ENCODE measurements at places on chromosomes 11 and 22.
A peak's percentile ranks its signal among the peaks of the same experiment; 100 is the strongest.

- DNase-seq = no peak
Measured at GRCh38 chr22:42309865-42310264, 39.4 kb upstream of the TCF20 start.

DNA sequence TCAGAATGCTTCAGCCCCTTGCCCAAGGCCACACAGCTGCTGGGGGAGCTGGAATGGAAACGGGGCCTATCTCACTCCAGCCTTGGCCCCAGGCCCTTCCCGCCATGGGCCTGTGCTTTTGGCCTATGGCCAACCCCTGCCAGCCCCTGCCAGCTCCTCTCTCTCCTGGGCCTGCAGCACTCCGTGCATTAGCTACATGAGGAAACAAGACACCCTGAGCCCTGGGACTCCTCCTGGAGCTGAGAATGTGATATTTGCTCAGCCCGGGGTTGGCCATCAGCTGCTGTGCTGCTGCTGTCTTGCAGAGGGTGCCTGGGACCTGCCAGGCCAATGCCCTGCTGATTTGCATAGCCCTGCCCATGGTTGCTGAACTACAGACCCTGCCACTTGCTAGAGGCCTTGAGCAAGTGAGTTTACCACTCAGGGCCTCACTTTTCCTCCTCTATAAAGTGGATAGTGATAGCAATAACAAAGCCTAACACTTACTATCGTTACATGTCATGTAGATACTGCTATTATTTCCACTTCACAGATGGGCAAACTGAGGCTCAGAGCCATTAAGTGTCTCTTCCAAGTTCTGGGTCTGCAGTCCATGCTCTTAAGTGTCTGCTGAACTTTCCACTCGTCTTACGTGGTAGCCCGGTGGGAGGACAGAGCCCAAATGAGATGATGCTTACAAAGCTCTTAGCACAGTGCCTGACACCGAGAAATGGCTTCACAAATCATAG lies 99.6 kb downstream of the KIAA1671 start:
- DNase-seq = no peak

- no peak for DNase-seq
Measured at GRCh38 chr22:23058481-23059283, 11.6 kb upstream of the GNAZ start.

- DNase-seq = no peak
Measured at GRCh38 chr11:61899146-61899841, 7.9 kb upstream of the FADS3 start.

GRCh38 chr11:132101881-132102280 lies 731.5 kb downstream of the NTM start:
- DNase-seq = peak; percentile 24

DNA sequence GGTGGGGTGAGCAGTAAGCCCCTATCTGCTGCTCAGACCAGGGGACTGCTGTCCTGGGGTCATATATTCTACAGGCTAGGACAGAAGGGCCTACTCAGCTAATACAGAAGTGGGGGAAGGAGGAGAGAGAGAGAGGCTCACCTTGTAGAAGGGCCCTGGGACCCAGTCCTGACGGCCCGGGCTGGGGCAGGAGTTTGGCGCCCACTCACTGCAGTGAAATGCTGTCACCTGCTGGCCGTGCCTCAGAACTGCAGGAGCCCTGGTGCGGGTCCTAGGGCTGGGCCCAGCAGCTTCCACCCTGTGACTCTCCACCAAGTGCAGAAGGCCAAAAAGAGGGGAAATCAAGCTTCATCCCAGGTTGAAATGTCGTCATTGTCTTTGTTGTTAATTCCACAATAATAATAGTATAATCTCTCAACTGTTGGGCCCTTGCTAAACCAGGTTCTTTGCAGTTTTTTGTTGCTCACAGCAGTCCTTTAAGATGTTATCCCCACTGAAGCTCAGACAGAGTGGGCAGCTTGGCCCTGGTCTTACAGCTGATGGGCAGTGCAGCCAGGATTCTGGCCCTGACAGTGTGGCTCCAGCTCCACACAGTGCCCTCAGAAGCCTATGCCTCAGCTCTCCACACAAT lies 29.6 kb downstream of the TRIM29 start:
- DNase-seq = no peak

GRCh38 chr22:18075720-18076497 lies 1.9 kb upstream of the PEX26 start:
- peak; percentile 82 for DNase-seq

GRCh38 chr11:10026514-10026913 lies 267.5 kb downstream of the SBF2 start:
- peak; percentile 15 for DNase-seq

DNA sequence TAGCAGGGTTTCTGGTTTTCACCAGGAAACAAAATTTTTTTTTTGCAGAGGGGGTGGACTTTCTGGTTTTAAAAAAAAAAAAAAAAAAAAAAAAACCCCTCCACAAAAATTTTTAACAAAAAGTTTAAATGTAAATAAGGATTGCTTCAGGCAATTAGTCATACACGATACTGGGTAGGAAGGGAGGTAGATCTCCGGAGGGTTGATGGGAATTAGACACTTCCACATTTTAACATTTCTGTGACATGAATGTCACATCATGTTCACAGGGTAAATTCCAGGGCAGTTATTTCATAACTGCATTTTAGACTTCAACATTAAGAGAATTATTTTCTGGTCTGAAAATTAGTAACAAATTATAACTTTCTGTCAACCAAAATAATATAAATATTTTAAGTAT lies 15.9 kb downstream of the NUP98 start:
- DNase-seq = no peak

DNA sequence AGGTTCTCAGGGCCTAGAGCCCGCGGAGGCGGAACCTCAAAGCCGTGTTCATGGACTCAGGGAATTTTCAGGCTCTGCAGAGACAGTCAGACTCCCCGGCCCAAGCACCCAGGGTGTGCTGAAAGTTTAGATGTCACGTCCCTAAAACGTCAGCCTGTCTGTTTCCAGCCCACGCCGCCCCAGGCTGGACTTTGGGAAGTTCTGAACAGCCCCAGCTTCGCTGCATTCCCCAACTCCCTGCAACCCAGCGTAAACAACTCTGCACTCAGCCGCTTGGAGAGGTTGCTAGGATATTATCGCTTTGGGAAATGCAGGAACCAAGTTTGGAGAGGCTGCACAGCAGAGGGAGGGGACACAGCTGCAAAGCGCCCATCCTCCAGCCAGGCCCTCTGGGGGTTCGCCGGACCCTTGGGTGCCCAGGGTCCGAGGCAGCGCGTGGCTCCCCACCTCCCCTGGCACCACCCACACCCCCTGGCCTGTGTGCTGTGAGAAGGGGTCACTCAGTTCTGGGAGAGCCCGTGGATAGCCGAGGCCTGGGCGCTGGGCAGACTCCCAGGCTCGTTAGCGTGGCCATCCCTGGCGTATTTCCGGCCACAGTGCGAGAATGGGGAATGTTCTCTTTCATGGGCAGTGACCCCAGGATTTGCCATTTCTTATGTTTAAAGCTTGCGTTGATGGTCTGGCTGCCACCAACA lies 120.5 kb upstream of the FGF3 start:
- DNase-seq = no peak

DNA sequence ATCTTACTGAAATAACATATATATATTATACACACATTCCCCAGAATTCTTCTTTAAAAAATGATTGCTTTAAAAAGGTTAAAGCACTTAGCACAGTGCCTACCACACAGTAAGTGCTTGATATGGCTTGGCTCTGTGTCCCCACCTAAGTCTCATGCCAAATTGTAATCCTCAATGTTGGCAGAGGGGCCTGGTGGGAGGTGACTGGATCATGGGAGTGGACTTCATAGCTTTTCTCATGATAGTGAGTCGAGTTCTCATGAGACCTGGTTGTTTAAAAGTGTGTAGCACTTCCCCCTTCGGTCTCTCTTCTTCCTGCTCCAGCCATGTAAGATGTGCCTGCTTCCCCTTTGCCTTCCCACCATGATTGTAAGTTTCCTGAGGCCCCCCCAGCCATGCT lies 6.2 kb downstream of the CRYAB start:
- DNase-seq = peak; percentile 21
